OCI-LY7 (cell line): ENCODE measurements at places on chromosomes 3 and 15.

DNA sequence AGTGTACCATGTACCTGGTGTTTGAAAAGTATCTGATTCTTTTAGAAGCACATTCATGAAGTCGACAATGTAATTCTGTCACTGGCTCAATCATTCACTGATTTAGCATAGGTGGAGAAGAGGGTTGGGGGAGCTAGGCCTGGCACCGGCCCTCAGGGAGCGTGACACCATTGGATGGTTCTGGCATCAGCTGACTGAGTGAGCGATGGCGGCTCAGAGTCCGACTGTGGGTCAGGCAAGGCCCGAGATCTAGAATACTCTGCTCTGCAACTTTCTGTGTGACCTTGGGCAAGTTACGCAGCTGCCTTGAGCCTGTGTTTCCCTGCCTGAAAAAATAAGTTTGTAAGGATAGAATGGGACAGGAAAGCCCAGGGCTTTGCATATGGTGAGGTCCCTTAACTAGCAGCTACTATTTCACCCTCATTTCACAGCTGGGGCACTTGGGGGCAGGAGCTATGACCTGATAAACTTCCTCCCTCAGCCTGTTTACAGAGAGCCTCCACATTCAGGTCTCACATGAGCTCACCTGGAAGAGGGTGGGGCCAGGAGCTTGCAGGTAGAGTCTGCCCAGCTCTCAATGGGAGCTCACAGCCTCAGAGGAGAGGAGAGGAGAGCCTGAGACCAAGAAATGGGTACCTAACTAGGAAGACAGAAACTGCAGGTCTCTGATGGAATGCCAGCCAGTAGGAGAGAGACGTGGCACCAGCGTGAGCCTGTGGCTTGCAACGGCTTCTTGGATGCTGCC is 153.7 kb upstream of the TLE3 start:
- DNase-seq: no peak

DNA sequence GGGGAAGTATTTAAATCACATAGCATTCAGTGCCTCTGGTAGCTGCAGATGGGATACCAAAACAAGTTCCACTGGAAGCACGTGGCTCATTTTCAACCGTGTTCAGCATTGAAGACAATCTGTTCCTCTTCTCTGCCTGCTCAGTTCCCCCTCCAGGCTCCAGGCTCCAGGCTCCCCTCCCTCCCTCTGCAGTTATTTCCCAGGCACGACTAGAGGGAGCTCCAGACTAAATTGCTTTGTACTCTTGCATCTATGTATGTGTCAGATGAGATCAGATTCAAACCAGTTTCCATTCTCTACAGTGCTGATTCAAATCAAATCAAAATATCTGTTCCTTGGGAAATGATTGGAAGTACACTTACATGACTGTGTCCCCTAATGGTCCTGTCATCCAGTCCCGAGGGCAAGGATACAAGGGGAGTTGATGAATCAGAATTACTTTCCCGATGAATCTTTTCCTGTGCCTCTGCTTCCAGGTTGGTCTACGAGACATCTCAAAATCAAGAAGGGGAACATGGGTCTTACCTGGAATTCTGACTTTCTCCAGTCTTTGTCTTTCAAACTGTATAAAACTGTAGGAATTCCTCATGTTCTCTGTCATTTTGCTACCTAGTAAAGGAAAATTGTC is 600.5 kb downstream of the EDEM1 start:
- no peak for DNase-seq

DNA sequence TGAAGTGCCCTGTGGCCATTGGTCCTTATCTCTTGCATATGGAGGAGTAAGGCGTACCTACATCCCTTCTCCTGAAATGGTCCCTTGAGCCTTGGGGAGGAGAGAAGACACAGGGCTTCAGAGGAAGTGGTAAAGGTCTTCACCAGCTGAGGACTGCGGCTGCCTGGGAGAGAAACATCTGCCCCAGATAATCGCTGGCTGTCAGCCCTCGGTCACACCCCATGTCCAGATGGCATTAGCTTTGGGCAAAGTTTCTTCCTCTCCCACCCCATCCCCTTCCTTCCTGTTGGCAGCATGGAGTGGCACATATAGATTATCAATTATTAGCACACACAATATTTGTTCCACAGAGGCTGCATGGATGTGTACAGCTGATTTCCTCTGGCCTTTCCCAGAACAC is 61.6 kb downstream of the LRTM1 start:
- DNase-seq: no peak

DNA sequence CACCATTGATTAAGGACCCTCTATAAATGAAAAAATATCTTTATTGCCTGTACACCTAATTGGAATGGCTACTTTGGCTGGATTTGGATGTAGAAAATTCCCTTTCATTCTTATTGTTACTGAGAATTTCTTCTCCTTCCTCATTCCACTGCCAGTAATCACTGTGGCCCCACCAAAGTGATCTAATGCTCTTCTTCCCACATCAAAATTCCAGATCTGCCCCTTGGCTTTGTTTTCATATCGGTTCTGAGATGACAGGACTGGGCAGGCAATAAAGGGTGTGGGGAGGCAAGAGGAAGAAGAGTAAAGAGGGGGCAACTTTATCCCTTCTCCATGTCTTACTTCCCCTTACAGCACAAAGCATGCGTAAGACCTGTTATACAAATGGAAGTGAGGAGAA is 2.1 kb downstream of the ANKUB1 start:
- DNase-seq: no peak

DNA sequence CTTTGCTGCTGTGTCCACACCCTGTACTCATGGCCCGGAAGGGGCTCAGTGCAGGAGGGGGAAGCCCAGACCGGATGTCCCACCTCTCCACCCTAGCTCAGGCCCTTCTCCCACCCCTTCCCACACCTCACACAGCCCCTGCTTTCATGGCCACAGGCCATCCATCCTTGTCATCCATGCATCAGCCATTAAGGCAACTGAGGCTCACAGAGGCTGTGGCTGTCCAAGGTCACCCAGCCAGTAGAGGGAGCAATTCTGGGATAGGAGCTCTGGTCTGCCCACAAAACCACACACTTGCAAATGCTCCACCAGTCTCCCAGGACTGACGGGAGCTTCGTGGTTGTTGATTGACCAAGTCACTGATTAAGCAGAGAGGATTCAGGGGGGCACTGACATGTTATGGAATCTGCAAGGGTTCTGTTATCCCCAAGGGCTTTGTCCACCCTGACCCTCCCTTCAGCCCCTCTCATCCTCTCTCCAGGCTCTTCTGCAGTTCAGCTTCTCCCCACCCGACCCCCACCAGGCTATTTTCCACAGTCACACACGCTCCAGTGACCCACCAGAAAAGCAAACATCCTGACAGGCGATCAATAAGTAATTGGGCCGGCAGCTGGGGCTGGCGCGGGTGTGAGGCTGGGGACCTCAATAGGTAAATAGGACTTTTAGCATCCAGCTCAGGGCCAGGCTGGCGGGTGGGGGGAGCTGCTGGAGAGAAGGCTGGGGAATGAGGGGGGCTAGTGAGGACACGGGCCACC is 15.1 kb downstream of the LINGO1 start:
- DNase-seq: peak; percentile 37

DNA sequence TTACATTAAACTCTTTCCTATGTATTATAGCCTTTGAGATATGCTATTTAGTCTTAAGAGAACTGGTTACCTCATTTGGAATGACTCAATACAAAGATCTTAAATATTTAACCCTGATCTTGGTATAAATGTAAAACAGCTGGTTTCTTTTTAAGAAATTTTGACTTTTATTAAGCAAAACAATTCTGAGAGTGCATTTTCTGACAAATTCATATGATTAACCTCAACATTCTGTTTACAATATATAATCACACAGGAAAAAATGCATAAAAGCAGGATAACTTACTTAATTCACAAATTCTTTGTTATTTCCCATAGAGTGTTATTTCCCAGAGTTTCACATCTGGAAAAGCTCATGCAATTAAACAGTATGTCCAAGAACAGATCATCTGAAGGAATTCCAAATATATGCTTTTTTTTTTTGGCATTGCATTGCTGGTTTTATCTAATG is 400.4 kb upstream of the THBS1 start:
- no peak for DNase-seq

GRCh38 chr3:54087581-54088410 is 34.6 kb upstream of the CACNA2D3 start:
- DNase-seq: no peak

DNA sequence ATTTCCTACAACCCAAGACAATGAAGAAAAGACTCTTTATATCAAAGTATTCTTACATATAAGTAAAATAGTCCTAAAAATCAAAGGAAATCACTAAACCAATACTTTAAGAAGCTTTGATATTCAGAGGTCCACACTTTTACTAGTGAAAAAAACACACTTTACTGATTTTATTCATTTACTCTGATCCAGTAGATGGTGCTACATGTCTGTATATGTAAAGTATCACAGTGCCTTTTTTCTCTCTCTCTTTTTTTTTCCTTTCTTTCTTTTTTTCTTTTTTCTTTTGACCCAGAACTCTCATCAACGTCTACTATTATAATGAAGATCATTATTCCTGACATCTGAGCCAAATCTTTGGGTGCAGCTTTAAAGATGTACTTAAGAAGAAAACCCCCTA is 10.8 kb upstream of the CCDC39 start:
- DNase-seq: no peak

- peak; percentile 10 for DNase-seq
These were observed 22.1 kb upstream of the MGLL start for GRCh38 chr3:127844326-127844942.

GRCh38 chr3:116470605-116471197 is 25.4 kb upstream of the LSAMP start:
- DNase-seq: no peak

- no peak for DNase-seq
These were observed 23.6 kb downstream of the ANXA2 start for GRCh38 chr15:60374209-60374608.

DNA sequence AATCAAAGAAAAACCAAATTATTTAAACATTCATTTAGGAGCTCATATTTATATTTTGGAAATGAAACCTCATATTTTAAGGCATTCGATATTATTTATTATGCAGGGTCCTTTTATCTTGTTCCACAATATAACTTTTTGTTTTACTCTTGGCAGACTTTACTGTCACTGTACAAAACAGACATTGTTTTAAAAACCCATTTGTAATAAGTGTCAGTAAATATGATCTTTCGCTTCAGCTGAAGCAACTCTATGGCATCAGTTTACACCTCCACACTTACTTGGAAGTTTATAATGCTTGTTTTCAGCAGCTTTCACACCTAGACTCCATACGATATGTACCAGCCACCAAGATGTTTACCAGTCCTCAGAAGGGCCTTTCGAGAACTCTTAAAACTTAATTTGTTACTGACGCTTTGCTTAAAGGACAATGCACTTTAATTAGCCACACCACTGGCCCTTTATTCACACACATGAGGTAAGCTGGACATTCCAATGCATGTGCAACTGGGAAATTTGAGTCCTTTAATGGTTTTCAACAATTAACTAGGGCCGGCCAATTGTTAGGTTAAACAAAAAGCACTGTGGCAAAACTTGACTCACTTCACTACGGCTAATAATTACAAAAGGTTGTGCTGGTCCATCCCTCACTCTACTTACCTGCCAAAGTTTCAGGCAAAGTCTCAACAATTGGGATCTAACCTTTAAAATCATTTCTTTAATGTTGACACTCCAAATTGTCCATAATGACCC is 16.7 kb downstream of the WWTR1 start:
- DNase-seq: no peak

GRCh38 chr3:35201211-35201610 is 438.1 kb upstream of the ARPP21 start:
- no peak for DNase-seq

DNA sequence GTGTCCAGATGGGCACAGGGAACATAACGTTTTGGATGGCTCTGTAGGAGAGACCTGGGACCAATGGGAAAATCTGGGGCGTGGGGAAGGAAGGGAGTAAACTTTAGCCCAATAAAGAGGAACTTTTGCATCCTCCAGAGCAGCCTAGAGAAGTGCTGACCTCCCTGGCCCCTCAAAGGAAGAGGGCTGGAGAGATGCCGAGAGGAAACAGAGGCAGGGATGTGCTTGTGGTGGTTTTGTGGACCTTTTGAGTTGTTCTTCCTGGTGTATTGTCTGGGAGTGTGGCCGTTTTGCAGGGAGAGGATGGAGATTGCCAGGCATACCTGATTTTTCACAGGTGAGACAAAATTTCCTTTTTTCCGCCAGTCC is 10.2 kb downstream of the CTSH start:
- DNase-seq: no peak

- DNase-seq: no peak
These were observed 1072.7 kb downstream of the OTOL1 start for GRCh38 chr3:162569314-162569713.

DNA sequence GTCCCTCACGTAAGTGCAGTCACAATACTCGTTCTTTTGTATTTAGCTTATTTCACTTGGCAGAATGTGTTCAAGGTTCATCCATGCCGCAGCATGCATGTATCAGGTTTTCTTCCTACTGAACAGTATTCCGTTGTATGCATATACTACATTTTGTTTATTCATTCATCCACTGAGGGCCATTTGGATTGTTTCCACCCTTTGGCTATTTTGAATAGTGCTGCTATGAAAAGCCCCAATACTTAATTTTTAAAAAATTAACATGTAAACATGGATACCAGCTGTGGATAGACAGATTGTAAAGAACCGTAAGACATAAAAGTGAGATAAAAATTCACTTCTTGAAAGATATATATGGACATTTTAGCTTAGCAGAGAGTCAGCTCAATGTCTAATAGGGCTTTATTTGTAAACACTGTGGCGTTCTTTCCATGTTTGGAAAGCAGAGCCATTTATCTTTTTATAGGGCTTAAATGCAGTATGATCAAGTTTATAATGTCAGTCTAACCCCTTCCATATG is 115.9 kb downstream of the VPS8 start:
- no peak for DNase-seq

DNA sequence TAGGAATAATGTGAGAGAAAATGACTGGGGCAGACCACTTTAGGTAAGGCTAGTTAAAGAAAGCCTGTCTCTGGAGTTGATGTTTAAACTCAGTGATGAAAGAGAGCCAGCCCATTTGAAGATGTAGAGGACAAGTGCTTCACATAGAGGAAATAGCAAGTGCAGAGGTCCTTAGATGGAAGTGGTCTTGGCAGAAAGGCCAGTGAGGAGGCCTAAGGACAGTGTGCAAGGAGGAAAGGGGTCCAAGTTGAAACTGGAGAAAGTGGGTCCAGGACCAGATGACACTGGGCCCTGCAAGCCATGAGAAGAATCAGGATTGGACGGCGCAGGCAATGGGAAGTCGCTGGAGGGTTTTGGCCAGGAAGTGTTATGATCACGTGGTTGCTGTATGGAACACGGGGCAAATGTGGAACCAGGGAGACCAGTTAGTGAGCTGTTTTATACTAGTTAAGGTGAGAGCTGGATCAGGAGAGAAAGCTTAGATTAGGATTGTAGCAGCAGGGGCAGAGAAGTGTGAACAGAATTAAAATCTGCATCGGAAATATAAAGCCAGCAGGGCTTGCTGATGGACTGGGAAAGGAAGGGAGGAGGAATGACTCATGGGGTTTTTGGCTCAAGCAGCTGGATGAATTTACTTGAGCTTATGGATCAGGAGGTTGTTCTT is 48.0 kb upstream of the SCAANT1 start:
- DNase-seq: no peak

- no peak for DNase-seq
These were observed 512.9 kb downstream of the MCTP2 start for GRCh38 chr15:94744080-94744793.

- peak; percentile 71 for DNase-seq
These were observed 83.5 kb downstream of the MEGF11 start for GRCh38 chr15:66170042-66170441.
